Stimulated activated CD8-positive, alpha-beta memory T cell treated with anti-CD3 and anti-CD28 coated beads, Interleukin-12 subunit alpha, Interleukin-12 subunit beta, amount 100 ng/mL, for 1 hour (primary cell): ENCODE measurements at places on chromosomes 6 and 20.
A peak's percentile ranks its signal among the peaks of the same experiment; 100 is the strongest.

- no peak for DNase-seq
These were observed 5.6 kb upstream of the LY6G5C start for GRCh38 chr6:31686483-31686882.

GRCh38 chr6:21115111-21115510 is 478.4 kb upstream of the SOX4 start:
- no peak for DNase-seq

DNA sequence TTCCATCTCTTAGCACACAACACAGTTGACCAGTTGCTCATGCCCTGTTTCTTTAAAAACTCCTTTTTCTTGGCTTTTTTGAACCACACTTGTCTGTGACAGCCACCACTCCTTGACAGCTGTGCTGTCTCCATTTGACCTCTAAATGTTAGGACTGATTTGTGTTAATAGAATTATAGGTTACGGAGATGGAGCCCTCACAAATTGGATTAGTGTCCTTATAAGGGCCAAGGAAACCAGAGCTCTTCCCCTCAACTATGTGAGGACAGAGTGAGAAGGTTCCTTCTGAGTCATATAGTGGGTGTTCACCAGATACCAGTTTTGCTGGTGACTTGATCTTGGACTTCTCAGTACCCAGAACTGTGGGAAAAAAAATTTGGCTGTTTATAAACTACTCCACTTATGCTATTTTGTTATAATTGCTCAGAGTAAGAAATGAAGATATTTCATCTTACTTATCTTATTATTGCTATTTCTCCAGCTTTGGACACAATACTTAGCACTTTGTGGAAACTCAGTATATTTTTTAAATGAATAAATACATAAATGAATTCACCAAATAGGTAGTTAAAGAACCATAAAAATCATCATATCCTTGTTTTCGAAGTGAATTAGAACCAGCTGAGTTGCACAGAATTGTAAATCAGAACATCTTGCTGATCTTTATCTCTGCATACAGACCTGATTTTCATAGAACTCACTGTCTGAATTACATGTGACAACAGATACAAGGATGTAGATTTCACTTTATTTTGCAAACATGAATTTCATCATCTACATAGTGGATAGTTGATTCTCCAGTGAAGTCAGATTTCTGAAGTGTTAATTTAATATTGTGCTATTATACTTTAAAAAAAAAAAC is 598.5 kb upstream of the IRAK1BP1 start:
- DNase-seq, result no peak

DNA sequence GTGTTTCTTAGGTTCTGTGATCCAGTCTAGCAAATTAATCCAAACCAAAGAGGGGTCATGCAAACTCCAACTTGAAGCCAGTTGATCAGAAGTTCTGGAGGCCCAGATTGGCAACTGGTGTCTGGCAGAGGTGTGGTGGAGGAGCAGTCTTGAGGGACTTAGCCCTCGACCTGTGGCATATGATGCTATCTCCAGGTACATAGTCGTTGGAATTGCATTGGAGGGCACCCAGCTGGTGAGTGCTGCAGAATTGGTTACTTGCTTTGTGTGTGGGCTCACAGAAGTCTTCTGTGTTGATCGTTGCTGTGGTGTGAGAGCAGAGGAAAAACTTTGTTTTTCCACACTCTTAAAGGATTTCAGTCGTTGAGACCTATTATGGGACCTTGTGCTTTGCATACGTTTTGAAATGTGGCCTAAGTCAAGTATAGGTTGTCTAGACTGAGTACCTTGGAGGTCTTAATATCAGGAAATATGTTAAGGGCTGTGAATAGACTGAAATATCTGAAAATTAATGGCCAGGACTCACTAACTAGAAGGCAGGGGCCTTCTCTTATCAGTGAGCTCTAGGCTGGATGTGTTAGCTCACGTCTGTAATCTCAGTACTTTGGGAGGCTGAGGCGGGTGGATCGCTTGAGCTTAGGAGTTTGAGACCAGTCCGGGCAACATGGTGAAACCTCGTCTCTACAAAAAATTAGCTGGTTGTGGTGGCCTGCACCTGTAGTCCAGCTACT is 7.8 kb downstream of the PANK2 start:
- DNase-seq, result no peak

DNA sequence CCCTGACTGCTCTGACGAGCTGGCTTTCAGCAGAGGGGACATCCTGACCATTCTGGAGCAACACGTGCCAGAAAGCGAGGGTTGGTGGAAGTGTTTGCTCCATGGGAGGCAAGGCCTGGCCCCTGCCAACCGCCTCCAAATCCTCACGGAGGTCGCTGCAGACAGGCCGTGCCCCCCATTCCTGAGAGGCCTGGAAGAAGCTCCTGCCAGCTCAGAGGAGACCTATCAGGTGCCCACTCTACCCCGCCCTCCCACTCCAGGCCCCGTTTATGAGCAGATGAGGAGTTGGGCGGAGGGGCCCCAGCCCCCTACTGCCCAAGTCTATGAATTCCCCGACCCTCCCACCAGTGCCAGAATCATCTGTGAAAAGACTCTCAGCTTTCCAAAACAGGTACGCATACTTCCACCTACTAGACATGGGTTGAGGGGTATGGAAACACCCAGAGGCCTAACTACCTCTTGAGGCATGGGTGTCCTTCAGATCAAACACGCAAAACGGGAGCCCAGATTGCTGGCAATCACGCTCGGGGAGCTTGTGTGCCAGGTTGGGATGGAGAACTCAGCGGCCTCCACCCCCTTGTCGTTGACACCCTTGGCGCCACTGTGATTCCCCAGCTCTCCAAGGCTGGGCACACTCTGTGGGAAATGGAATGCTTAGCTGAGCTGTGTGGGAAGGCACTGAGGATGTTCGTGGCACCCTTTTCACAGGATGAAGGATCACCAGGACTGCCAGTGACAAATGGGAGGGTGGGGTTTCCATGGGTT is 25.3 kb downstream of the CASS4 start:
- no peak for DNase-seq

DNA sequence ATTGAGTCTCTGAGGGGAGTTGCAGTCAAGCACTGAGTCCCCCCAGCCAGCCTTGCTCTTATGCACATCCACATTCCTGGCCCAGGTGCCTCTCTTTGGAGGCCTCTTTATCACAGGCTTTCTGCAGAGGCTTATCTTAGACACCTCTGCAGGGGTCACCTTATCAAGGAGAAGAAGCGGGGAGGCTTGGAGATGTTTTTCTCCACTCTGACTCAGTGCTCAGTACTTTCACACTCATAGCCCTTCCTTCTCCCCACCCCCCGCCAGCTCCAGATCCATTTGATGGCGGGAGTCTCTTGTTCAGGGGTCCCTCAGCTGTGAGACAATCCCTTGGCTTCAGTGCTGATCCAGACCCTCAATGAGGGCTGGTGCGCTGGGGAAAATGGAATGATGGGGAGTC is 132.1 kb upstream of the TSHZ2 start:
- DNase-seq, result no peak

- no peak for DNase-seq
These were observed 11.6 kb downstream of the MDGA1 start for GRCh38 chr6:37686111-37686510.

DNA sequence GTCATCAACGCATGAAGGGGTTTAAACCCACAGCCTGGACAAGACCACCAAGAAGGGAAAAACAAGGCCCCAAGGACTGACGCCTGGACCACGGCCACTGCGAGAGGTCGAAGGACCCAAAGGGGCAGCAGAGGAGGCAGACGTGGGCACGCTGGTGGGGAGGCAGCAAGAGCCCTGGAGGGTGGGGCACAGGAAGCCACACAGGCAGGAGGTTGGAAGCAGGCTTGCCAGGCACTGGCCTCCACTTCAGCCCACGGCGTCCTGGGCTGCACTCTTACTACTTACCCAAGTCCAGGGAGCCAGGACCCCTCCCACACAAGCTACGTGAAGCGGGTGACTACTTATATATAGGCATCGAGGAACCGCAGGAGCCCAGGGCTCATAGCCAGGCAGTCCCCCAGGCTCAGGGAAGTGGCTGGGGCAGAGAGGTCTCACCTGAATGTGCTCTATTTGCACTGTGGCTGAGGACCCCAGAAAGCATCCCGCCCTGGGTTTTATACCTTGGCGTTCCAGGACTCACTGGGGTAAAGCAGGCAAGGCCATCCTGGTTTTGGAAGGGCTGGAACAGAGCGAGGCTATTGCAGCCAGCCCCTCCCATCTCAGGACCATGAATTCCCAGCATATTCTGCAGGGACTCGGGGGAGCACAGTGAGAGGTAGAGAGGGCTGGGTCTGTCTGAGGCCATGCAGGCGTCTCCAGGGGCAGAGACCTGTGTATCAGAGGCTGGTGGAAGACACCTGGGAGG is 113.8 kb upstream of the AFDN start:
- no peak for DNase-seq

DNA sequence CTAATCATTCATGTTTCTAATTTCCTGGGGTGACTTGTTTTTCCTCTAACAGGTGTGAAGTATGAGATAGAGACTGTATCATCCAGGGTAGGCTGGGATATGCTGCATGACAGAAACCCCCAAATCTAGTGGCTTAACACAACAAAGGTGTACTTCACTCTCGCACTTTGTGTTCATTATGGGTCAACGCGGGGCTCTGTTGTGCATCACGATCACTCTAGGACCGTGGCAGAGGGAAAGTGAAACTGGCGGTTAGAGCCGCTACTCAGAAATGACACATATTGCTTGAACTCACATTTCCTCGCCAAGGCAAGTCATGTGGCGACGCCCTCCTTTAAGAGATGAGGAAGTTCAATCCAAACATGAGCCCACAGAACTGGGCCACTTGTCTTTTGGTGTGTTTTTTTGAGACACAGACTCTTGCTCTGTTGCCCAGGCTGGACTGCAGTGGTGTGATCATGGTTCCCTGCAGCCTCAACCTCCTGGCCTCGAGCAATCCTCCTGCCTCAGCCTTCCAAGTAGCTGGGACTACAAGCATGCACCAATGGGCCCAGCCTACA is 41.3 kb downstream of the PCNA start:
- peak; percentile 56 for DNase-seq

- no peak for DNase-seq
These were observed 34.8 kb upstream of the SIRT5 start for GRCh38 chr6:13539572-13539971.
